ENCODE measurements at places on chromosomes 4 and X.

- DNase-seq, result no peak
These were observed 728.2 kb downstream of the ARAP2 start for GRCh38 chr4:35516102-35516501.

- DNase-seq, result no peak
These were observed 49.5 kb downstream of the USP53 start for GRCh38 chr4:119261986-119262385.

DNA sequence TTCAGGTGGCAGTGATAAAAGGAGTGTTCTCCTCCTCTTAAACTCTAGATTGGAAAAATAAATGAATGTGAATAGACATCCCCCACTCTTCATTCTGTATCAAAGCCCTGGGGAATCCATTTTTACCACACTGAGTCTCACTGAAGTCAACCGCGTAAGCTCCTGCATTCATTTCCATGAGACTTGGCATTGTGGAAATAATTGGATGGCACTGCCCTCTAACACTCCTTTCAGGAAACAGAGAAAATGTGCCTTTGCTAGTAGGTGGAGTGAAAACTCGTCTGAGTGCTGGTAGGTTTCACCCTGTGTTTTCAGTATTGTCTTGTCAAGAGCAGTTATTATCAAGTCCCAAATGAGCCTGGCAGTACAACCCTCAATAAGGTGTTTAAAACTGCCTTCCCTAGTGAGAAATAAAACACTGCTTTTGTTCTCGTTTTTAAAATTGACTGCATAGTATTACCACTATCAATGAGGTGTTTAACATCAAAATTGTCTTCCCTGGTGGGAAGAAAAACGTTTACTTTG, 9.7 kb upstream of the CDKN2AIP start:
- no peak for DNase-seq

- no peak for DNase-seq
These were observed 42.3 kb downstream of the ANAPC10 start for GRCh38 chr4:145055533-145056257.

DNA sequence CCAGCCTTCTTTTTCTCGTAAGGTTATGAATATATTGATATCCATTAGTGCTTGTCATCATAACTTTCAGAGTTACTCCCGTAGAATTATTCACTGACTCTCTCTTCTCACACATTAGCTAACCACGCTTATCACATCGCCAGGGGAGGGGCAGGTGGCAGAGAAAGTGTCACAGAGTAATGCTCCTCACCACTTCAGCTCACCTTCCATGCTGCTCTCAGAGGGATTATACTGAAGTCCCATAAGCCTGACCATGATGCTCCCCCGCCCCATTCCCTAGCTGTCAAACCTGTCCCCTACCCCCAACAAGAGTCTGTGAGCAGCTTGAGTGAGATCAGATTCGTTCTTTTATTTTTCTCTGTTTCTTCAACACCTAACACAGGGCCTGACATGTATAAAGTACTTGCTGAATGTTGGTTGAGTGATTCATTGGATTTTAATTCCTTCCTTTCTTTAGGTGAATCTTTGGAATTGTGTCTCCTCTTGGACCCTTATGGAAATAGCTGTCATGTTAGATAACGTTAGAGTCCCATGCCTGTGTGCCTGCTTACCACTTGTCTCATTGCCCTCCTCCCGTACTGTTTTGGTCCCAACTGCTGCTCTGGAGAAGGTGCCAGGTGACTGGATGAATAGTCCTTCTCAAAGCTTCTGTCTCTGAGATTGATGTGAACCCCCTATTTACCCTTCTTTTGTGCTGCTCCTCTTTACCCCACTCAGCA, 55.1 kb downstream of the RS1 start:
- no peak for DNase-seq

DNA sequence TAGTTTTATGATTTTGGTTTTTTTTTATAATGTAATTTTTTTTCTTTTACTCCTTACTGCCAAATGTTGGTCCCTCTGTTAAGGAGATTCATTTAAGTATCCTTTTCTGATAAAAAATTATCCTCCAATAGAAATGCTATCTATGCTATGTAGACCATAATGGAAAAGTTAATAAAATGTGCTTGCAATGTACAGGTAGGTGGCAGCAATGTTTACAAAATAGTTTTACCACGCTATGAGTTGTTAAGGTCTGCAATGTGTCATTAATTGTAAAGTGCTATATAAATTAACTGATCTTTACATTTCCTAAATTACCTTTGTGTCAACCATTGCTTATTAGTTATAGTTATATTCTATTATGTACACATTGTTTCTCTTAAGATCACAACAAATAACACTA, 3.8 kb upstream of the CENPC start:
- DNase-seq, result no peak

DNA sequence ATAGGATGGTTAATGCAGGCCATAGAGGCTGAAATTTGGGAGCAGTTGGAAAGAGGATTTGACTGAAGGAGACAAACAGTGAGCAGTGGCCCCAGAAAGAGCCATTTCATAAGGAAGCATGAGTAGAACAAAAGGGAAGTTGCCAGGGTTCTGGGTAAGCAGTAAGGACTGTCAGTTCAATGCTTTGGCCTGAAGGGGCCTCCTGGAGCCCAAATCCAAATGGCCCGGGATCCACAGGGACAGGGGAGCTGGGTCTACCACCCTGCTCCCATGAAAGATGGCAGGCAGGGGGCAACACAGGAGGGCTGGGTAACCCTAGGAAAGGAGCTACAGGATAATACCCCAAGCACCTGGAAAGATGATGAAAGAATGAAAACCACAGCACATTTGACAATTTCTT, 4.1 kb upstream of the INTS6L start:
- DNase-seq, result no peak

- DNase-seq, result no peak
These were observed 1.5 kb upstream of the FAAH2 start for GRCh38 chrX:57285001-57285400.

GRCh38 chr4:40908297-40908696, 158.5 kb downstream of the NSUN7 start:
- DNase-seq, result no peak

- DNase-seq, result no peak
These were observed 28.3 kb downstream of the CHRNA9 start for GRCh38 chr4:40363382-40363920.

- DNase-seq, result no peak
These were observed 169.9 kb upstream of the RBPJ start for GRCh38 chr4:26150948-26151347.

GRCh38 chrX:80828232-80828631, 18.6 kb upstream of the BRWD3 start:
- DNase-seq, result no peak

DNA sequence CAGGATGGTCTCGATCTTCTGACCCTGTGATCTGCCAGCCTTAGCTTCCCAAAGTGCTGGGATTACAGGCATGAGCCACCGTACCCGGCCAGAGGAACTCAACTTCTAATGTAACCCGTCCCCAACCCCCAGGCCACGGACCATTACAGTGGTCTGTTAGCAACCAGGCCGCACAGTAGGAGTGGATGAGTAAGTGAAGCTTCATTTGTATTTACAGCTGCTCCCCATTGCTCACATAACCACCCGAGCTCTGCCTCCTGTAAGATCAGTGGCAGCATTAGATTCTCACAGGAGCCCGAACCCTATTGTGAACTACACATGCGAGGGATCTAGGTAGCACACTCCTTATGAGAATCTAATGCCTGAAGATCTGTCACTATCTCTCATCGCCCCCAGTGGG, 119.6 kb downstream of the SHROOM3 start:
- no peak for DNase-seq

DNA sequence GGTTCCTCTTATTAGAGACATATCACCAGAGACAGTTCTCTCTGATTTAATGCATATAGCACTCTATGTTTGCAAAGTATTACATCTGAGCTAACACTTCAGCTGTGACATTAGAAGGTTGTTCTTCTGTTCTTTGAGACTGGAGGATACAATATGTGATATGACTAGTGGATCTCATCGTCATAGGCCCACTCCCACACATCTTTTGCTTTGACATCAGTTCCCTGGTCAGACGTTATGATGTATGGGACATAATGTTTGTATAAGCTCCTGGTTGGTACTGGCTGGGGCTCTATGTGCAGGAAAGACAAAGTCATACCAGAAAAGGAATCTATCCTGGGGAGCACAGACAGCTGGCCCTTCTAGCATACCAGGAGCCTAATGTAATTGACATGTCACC, 57.7 kb upstream of the MAML3 start:
- no peak for DNase-seq

DNA sequence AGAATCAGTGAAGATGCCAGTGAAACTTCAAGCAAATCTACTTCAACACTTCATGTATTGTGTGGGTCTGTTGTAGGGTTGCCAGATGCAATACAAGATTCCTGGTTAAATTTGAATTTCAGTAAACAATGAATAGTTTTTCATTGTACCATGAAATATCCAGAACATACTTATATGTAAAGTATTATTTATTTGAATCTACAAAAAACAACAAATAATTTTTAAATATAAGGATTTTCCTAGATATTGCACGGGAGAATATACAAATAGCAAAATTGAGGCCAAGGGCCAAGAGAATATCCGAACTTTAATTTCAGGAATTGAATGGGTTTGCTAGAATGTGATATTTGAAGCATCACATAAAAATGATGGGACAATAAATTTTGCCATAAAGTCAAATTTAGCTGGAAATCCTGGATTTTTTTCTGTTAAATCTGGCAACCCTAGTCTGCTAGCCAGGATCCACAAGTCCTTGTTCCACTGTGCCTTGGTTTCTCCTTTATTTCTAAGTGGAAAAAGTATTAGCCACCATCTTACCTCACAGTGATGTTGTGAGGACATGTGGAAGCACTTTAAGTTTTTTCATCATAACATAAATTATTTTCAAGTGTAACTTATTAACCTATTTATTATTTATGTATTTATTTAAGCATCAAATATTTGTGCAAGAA, 2.3 kb downstream of the CXCL8 start:
- no peak for DNase-seq

- DNase-seq, result no peak
These were observed 30.9 kb downstream of the RNF212 start for GRCh38 chr4:1082215-1083182.

DNA sequence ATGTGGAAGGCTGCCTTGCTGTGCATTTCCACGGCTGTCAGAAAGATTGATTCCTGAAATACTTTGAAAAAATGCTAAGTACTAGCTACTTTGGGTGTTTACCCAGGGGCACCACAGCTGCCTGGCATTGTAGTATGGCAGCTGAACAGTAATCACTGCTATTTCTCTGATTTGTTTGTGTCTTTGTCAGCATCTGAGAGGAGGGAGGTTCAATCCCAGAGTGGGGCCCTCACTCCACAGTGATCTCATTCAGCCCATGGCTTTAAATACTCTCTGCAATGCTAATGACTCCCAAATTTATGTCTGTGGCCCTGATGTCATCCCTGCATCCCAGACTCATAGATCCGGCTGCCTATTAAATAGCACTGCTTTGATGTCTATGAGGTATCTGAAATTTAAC, 575.3 kb upstream of the MAGEB2 start:
- no peak for DNase-seq

DNA sequence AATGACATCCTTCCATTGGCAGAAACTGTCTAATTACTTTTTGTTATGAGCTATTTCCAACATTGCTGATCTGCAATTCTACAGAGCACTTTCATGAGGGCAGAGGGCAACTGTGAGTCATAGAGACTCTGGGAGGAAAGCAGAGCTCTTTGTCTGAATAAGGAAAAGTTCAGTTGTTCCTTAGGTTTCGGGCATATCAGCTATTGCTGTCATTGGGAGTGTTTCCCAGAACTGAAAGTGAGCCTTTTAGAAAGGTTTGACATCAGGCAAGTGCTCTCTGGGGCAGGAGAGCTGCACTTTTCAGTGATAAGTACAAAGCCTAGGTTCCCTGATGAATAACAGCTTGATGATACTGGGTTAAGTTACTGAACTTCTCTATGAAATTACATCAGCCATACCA, 119.2 kb upstream of the EDNRA start:
- DNase-seq, result no peak

- DNase-seq, result no peak
These were observed 924 bp upstream of the IRAK1 start for GRCh38 chrX:154020536-154021115.

DNA sequence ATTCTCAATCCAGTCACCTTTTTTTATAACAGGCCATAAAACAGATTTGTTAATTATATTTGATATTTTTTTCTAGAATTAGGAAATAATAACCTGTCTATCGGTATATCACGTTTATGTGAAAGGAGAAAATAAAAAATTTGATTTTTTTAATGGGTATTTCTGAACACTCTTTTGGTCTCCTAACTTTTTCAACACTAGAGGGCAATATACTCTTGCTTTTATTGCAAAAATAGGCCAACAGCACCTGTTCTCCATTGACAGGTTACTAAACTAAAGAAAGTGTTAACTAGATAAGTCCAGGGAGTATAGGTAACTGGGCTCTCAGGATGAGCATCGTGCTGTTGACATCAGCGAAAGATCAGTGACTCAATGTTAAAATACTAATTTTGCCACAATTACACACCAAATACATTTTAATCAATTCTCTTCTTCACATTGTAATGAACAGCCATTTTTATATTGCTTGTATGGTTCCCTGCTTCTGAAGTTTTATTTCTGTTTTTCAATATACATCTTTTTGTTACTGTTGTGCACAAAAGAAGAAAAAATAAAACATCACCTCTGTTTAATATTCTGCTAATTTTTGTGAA, 22.8 kb downstream of the NDST4 start:
- DNase-seq, result no peak

- no peak for DNase-seq
These were observed 4.6 kb downstream of the MAGIX start for GRCh38 chrX:49166914-49167739.

DNA sequence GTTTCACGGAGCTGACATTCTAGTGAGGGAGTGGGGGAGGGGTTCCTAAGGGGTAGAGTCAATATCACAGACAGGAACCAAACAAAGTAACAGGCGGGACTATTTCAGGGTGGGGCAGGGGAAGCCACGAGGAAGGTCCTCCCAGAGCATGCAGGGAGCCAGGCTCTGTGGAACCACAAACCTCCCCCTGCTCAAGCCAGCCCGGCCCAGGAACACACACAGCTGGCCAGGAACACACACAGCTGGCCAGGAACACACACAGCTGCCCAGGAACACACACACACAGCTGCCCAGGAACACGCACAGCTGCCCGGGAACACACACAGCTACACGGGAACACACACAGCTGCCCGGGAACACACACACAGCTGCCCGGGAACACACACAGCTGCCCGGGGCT, 24.8 kb downstream of the EVC2 start:
- no peak for DNase-seq

Measured in GM12864 (cell line).